CD4-positive, alpha-beta T cell treated with Interleukin-2 at 100 ng/mL for 4 hours (primary cell): ENCODE measurements at places on chromosomes 7 and 10.

DNA sequence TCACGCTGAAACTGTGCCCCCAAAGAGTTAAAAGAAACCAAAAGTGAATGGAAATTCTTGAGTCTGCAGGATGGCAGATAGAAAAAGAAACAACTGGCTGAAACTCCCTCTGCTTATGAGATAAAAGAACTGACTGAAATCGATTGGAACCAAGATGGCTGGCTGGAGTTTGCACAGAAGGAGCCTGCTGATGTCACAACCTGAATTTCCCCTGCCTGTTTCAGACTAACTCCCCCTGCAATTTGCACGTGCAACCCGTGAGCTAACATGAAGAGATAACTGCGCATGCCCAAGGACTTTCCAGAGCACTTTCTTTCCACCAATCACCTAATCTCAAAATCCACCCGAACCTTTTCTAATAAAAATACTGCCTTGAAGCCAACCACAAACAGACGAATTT, 435.5 kb downstream of the CALN1 start:
- no peak for DNase-seq

DNA sequence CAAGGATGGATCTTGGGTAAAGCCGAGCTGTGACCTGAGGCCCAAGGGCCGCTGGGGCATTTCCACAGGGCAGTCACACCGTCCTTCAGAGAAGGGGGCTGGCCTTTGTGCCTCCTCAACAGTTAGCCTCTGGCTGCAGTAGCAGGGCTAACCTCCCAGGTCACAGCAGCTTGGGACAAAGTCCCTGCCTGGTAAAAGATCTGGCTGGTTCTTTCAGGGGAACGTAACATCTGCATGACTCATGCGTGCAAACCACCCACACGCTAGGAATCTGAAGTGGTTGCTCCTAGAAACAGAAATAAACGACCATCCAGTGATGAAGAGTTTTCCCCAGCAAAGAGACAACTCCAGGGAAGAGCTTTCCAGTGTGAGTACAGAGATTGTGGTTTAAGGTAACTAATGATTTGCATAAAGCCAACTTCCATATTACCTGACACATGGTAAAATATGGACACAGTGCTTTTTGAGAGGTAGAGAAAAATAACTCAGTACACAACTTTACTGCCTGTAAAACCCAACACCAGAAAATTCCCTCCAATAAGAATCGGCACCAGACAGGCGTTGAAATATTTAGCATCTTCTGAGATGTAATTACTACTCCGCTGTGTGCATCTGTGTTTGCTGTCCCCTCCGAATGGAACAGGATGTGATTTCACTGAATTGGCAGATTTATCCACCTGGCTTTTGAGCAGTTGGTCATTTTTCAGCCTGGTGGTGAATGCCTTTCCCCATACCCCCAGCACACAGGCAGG, 84.9 kb upstream of the ADRB1 start:
- DNase-seq: no peak

- DNase-seq: no peak
Observed at GRCh38 chr10:13056456-13057077, 43.4 kb upstream of the OPTN start.

DNA sequence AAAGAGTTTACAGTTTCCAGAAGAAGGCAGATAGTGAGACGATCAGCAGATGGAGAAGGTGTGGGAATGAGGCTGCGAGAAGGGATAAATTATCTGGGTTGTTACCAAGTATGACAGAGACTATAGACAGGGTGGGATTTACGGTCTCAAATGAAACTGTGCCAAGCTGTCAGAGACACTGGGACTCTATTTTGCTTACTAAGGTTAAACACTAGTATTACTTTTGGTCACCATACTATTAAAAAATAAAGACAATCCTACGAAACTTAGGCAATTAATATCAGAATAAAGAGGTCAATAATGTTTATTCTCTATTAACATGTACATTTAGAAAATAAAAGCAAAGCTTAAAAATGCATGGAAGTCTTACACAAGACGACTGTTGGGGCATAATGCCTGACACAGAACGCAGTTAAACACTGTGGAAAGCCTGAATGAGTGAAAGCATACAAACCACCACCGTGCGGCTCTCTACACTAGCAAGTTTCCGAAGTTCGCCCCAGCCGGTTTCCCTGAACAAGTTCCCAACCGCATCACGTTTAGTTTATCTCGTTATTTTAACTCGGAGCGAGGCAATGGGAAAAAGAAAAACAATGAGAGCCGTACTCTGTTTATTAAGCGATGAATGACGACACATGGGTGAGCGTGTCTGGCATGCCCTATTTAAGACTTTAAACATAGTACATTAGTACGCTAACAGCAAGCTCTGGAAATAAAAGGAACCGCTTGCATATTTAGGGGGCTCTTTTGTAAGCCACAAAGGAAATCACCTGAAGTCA, 909 bp upstream of the CC2D2B start:
- DNase-seq: peak; percentile 22

- DNase-seq: peak; percentile 91
Observed at GRCh38 chr10:62050893-62051433, 149.5 kb downstream of the ARID5B start.

DNA sequence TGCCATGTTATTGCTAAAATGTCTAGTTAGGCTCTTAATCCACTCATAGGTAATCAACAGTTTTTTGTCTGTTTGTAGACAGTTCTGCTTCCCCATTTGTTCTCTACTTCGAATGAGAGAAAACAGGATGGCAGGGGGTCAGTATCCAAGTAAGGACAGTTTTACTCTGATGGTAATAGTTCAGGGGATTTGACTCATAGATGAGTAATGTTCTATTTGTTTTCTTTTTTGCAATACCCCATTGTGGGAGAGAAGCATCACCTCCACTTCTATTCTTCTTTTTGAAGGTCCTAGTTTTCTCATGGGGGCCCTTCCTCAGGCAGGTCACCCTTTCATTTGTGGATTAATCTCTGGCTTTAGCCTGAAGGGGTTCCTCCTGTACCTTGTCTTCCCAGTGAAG, 13.9 kb downstream of the PCLO start:
- DNase-seq: no peak

GRCh38 chr10:102324061-102324460, 71.4 kb upstream of the NFKB2 start:
- no peak for DNase-seq
